PC-9 (cell line): ENCODE measurements at places on chromosomes 5 and 9. TPM values are rescaled to one million over a fixed set of nuclear protein-coding genes. Genes with fewer than 3 reads are reported as not detected.

The RAB3C gene
- not detected in 2 replicates for total RNA-seq

DNA sequence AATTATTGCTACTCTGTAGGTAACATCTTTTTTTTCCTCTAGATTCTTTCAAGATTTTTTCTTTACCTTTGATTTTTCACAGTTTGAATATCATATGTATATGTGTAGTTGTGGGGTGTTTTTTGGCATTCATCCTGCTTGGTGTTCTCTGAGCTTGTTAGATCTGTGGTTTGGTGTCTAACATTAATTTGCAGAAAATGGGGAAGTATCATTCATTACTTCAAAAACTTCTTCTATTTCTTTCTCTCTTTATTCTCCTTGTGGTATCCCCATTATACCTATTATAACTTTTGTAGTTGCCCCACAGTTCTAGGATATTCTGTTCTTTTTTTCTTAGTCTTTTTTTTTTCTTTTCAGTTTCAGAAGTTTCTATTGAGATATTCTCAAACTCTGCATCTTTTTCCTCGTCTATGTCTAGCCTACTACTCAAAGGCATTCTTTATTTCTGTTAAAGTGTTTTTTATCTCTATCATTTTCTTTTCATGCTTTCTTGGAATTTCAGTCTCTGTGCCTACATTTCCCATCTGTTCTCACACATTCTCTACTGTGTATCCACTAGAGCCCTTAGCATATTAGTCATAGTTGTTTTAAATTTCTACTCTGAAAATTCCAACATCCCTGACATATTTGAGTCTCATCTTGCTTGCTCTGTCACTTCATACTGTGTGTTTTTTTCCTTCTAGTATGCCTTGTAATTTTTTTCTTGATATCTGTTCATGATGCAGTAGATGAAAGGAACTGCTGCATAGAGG lies 60.1 kb upstream of the GNA14 start:
- H3K4me3 ChIP-seq, result 0 out of 2 replicates have a peak overlapping the region, but pooled peaks have one; percentile 15
- DNase-seq, result no peak
- H3K27me3 ChIP-seq, result no peaks in the 10 kb centered on the region
- peak overlapping the region; percentile 59 for H3K27ac ChIP-seq
- peaks cover 27% of the 10 kb centered on the region for H3K4me1 ChIP-seq
- no peaks in the 10 kb centered on the region for H3K36me3 ChIP-seq

The NUTM2F gene
- 0.15 TPM in 1 of 2 replicates, not detected in the other for total RNA-seq

The C1QTNF3 gene
- 8.3 and 9.4 TPM in 2 replicates for total RNA-seq
